ENCODE measurements at places on chromosomes 1 and 21.

DNA sequence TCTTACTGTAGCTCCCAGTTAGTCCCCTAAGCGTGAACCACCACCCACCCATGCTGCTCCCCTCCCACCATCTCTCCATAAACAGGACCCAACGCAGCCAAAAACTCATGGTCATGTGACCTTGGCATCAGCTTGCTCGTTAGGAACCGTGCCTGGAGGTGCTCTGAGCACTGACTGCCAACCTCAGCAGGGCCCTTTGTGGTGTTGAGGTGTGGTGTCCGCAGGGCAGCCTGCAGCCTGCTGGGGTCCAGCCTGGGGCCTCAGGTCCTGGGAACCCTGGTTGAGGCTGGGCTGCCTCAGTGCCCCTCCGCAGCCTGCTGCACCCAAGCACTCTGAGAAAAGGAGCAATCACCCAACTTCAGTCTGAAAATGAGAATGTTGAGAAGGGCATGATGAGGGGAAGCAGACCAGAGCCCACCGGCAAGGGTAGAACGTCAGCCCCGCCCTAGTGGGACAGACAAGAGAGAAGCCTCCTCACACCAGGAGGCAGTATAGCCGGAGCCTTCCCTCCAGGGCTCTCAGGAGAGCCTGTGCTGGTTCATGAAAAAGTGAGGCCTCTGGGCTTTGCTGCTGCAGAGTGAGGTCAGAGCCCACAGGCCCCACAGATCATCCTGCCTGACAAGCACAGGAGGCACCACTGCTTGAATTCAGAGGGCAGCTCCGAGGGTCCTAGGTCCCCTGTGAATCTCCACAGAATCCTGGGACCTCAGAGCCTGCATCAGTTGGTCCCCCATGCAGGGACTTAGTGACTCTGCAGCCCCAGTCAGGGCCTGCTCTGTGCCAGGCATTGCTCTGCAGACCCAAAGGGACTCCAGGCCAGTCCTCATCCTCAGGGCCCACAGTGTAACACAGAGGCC, 4.9 kb upstream of the COL6A2 start:
- no peak for DNase-seq

DNA sequence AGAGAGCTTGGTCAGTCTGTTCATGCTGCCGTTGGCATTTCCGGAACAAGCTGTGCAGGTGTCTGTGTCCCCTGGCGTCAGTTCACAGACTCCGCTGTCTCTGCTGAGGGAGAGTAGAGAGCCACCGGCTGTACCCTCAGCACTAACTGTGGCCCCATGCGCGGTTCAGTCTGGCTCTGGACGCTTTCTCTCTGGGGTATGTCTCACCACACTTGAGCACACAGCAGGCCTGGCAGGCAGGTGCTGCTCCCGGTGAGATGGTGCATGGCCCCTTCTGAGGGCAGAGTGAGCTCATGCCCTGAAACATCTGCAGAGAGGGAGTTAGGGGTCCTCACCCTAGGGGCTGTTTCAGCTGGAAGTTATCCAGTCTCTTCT, 60.0 kb upstream of the TLR5 start:
- no peak for DNase-seq

DNA sequence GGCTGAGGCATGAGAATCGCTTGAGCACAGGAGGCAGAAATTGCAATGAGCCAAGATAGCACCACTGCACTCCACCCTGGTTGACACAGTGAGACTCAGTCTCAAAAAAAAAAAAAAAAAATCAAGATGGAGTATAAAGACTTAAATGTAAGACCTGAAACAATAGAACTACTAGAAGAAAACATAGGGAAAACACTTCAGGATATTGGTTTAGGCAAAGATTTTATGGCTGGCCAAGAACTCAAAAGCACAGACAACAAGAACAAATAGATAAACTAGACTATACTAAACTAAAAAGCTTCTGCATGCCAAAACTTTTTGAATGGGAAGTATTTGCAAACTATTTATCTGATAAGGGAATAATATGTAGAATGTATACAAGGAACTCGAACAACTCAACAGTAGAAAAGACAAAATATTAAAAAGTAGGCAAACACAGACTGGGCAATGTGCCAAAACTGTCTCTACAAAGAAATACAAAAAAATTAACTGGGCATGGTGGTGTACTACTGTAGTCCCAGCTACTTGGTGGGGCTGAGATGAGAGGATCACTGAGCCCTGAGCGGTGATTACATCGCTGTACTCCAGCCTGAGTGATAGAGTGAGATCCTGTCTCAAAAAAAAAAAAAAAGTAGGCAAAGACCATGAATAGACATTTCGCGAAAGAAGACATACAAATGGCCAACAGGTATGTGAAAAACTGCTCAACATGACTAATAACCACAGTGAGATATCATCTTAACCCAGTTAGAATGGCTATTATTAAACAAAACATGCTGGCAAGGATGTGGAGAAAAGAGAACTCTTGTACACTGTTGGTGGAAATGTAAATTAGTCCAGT, 25.3 kb downstream of the DTL start:
- DNase-seq, result no peak

DNA sequence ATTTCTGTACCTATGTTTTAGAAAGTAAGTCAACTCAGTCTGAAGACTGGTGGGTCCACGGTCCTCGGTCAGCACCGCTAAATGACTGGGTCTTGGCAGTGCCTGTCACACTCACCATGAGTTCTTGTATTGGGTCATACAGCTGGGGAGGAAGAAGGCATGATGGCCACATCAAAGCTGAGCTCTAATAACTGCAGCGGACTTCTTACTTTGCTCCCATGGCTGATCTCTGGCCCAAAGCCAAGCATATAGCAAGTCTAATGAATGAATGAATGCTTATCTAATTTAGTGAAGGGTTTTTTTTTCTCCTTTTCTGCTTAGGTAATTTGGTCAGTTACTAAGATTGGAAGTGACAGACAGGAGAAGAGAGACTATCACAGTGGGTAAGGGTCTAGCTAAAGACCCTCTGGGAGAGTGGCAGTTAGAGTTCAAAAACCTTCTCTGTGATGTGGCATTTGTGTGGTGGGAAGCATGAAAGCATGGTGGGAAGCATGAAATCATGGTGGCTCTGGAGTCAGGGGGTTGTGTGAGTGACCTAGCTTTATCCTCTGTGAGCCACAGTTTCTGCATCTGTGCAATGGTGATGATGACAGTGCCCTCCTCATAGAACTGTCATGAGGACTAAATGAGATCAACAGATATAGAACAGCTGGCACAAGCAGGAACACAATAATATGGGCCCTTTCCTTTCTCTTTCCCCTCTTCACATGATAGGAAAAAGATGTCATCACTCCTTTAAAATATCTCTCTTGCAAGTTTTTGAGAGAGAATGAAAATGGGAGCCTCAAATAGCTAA, 78.9 kb upstream of the JAK1 start:
- no peak for DNase-seq

GRCh38 chr1:19400875-19401534, 84.3 kb downstream of the CAPZB start:
- DNase-seq, result no peak

DNA sequence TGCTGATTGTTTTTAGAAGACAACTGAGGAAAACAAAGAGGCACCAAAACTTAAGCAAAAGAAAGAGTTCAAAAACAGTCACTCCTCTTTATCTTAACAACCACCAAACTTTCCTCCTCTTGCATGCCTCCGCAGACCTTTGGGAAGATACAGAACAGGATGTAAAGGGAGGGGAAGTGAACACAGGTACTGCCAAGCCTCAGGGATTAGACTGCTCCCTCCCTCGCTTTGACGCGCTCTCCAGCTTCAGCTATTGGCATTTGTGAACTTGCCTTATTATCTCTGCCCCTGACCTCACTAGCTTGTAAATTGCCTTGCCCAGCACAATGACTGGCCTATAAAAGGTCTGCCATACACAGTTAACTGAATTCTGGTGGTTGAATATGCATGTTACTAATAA, 4.8 kb upstream of the SRP9 start:
- no peak for DNase-seq

DNA sequence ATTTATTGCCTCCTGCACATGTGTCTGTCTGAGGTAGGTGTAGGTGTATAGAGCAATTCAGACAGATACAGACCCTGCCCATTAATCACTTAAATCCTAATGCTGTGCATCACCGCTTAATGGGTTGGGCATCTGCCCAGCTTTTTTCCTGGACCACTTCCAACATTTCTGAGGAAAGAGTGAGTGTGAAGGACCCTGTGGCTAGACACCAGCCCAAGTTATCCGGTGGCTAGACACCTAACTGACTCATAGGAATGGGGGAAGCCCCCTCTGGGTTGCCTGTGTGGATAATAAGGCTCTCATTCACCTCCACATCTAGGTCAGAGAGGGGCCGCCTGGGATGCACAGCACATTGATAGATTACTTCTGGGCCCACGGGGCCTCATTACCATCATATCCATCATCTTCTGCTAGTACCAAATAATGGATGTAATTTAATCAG, 121.1 kb upstream of the RAVER2 start:
- no peak for DNase-seq

- no peak for DNase-seq
These were observed 507.2 kb downstream of the LTN1 start for GRCh38 chr21:28485301-28486022.

DNA sequence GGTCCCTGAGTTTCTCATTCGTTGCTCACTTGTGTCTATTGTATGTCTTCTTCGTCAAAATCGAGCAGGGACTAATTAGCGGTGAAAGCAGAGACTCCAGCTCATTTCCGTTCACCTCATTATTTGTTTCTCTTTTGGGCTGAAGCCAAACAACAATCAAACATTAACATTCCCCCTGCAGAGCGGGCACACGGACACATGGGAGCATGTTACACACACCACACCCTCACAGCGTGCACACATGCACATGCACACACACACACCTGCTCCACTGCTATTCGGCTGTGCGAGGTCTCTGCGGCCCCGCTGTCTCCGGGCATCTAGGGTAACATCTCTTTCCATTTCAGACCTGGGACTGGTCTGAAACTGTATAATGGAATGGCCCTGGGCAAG, 58.5 kb upstream of the LRRC8D start:
- DNase-seq, result no peak

DNA sequence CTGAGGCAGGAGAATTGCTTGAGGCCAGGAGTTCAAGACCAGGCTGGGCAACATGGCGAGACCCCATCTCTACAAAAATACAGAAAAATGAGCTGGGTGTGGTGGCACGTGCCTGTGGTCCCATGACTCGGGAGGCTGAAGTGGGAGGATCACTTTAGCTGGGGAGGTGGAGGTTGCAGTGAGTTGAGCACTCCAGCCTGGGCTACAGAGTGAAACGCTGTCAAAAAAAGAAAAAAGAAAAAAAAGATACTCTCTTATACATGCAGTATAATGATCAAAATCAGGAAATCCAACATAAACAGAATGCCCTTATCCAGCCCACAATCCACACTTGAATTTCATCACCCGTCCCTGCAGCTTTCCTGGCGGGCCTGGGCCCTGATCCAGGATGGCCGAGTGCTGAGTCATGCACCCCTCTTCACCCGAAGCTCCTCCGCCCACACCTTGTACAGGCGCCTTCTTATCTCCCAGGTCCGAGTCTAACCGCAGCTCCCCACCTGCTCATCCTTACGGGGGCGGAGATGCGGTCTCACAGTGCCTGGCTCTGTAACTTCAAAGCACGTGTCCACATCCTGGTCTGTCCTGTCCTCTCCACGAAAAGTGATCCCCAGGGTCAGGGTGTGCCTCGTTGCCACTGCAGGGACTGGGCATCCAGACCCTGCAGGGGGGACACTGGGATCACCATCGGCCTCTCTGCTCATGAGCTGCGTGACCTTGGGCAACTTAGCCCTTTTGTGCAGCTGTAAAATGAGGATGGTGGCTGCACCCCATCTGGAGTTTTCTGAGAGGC, 120.2 kb upstream of the SLC45A1 start:
- DNase-seq, result no peak

GRCh38 chr1:27556781-27557595, 47.0 kb downstream of the AHDC1 start:
- peak; percentile 52 for DNase-seq

DNA sequence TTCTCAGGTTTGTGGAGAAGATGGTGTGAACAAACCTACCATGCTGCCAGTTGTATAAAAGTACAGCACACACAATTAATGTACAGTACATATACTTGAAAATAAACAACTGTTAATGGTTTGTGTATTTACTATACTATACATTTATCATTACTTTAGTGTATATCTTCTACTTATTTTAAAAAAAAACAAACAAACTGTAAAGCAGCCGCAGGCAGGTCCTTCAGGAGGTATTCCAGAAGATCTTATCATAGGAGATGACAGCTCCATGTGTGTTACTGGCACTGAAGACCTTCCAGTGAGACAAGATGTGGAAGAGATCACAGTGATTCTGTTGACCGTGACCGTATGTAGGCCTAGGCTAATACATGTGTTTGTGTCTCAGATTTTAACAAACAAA, 155.7 kb downstream of the COP1 start:
- DNase-seq, result no peak

DNA sequence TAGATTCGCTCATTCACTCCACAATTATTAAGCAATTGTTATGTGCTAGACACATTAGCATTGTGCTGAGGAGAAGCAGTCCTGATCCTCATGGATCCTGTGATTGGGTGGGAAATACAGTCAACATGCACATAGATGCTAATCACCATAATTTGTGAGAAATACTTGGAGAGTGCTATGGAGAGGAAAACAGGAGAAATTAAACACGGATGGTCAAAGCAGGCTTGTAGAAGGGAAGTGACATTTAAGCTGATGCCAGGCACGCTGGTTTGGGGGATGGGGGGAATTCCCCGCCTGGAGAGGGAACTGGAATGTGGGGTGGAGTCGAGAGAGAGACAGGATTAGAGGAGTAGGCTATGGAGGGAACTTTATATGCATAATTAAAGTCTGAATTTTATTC, 52.2 kb upstream of the L1TD1 start:
- DNase-seq, result no peak

DNA sequence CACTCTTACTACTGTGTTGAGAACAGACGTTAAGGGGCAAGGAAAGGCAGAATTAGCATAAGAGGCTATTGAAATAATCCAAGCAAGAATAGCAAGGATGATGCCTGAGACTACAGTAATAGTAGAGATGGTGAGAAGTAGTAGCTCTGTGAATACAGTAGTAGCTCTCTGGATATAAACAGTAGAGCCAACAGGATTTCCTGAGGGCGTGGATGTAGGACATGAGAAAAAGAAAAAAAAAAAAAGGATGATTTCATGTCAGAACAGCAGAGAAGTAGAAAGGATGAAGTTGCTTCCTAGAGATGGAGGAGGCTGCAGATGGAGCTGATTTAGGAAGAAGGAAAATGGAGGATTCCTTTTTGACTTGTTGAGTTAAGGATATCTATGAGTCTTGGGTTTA, 112.3 kb downstream of the OMA1 start:
- no peak for DNase-seq

DNA sequence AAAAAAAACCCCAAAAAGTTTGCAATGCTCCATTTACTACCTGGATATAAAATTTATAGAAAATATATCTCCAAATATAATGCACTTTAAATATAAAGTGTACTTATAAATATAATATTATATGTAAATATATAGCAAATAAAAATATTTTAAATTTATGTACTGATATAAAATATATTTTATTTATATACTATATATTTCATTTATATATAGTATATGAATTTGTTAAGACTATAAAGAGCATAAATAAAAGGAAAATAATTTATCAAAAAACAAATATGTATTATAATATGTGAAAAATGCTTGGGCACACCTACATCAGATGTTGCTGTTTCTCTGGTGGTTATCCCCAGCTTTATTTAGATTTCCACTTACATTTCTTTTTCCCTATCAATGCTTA, 71.0 kb upstream of the ZBTB18 start:
- no peak for DNase-seq

GRCh38 chr1:59061876-59062275, 235.0 kb upstream of the FGGY start:
- DNase-seq, result no peak
